T-helper 2 cell treated with Interferon-gamma antibody and Interleukin-4, amounts not matched to agents 100 ng/mL and 5 ng/mL, for 36 hours (primary cell): ENCODE measurements at places on chromosomes 16 and 17. TPM values are rescaled to one million over a fixed set of nuclear protein-coding genes. Genes with fewer than 3 reads are reported as not detected.

SDR42E1 gene
- total RNA-seq = 6.1 and 7.3 TPM in 2 replicates

CDIP1 gene
- total RNA-seq = 48.6 and 53.6 TPM in 2 replicates

CD300E gene
- not detected in 2 replicates for total RNA-seq

GPR179 gene
- not detected in 2 replicates for total RNA-seq

ZFP3 gene
- total RNA-seq = 3.5 and 3.7 TPM in 2 replicates

CTRB1 gene
- total RNA-seq = not detected in 2 replicates

KATNB1 gene
- total RNA-seq = 28.3 and 30.5 TPM in 2 replicates

TNFRSF17 gene
- not detected in 2 replicates for total RNA-seq

PPM1D gene
- total RNA-seq = 17.1 and 18.7 TPM in 2 replicates

POLG2 gene
- total RNA-seq = 32.3 and 34.3 TPM in 2 replicates

SLC5A11 gene
- 0.41 TPM in 1 of 2 replicates, not detected in the other for total RNA-seq

TEX2 gene
- 16.5 and 17.3 TPM in 2 replicates for total RNA-seq

DUXB gene
- total RNA-seq = not detected in 2 replicates

KCTD19 gene
- total RNA-seq = 0.02 TPM in 1 of 2 replicates, not detected in the other

ANKRD40 gene
- total RNA-seq = 35.9 and 38.4 TPM in 2 replicates

HP gene
- not detected in 2 replicates for total RNA-seq

MYH1 gene
- not detected in 2 replicates for total RNA-seq
